Smooth muscle cell of the pulmonary artery (primary cell): ENCODE measurements at places on chromosomes 4 and X. TPM values are rescaled to one million over a fixed set of nuclear protein-coding genes. Genes with fewer than 3 reads are reported as not detected.

The F9 gene
- total RNA-seq: not detected in 2 replicates

The FAM156A gene
- 15.6 and 16.5 TPM in 2 replicates for total RNA-seq

The AREG gene
- total RNA-seq: 0.30 and 3.5 TPM in 2 replicates

The PCDH11X gene
- under 0.01 TPM in 1 of 2 replicates, not detected in the other for total RNA-seq

The MAGEB6 gene
- not detected in 2 replicates for total RNA-seq

The SULT1B1 gene
- 1.5 and 3.2 TPM in 2 replicates for total RNA-seq

The ARX gene
- not detected in 2 replicates for total RNA-seq

The SEL1L3 gene
- total RNA-seq: 116 and 206 TPM in 2 replicates

The VCX2 gene
- total RNA-seq: not detected in 2 replicates

The GPR50 gene
- not detected in 2 replicates for total RNA-seq

The CENPVL3 gene
- total RNA-seq: not detected in 2 replicates

The CFI gene
- total RNA-seq: 1.6 and 13.7 TPM in 2 replicates

The ARL9 gene
- 0.07 TPM in 2 replicates for total RNA-seq

The ZMAT1 gene
- 0.98 and 1.1 TPM in 2 replicates for total RNA-seq

The PTTG2 gene
- total RNA-seq: 0.26 TPM in 1 of 2 replicates, not detected in the other

The TREX2 gene
- total RNA-seq: 1.7 and 1.9 TPM in 2 replicates

The NEUROG2 gene
- not detected in 2 replicates for total RNA-seq

The CXCL10 gene
- total RNA-seq: not detected in 2 replicates

The IL2RG gene
- total RNA-seq: not detected in 2 replicates

The CTSO gene
- total RNA-seq: 23.3 and 25.8 TPM in 2 replicates

The SPIN2B gene
- 6.9 and 8.5 TPM in 2 replicates for total RNA-seq

The RHOXF2 gene
- not detected in 2 replicates for total RNA-seq

The PAK3 gene
- total RNA-seq: 1.4 and 4.6 TPM in 2 replicates

The FRG2 gene
- total RNA-seq: not detected in 2 replicates

The HSPA4L gene
- 11.3 and 17.0 TPM in 2 replicates for total RNA-seq

The GALNTL6 gene
- total RNA-seq: not detected in 2 replicates

The ERAS gene
- total RNA-seq: 0.13 TPM in 1 of 2 replicates, not detected in the other

The SPOCK3 gene
- total RNA-seq: 0.65 and 4.1 TPM in 2 replicates

The GRID2 gene
- total RNA-seq: 0.10 and 0.26 TPM in 2 replicates

The PPEF2 gene
- 0.03 TPM in 1 of 2 replicates, not detected in the other for total RNA-seq

The GRIA2 gene
- total RNA-seq: 0.26 TPM in 1 of 2 replicates, not detected in the other

The TMPRSS11A gene
- total RNA-seq: not detected in 2 replicates

The WDR17 gene
- 0.76 and 1.2 TPM in 2 replicates for total RNA-seq

The TEX13C gene
- total RNA-seq: not detected in 2 replicates

The REELD1 gene
- total RNA-seq: not detected in 2 replicates

The SNCA gene
- 0.85 and 33.8 TPM in 2 replicates for total RNA-seq

The GSX2 gene
- total RNA-seq: not detected in 2 replicates

The RIBC1 gene
- total RNA-seq: 0.50 and 0.78 TPM in 2 replicates

The ARMCX1 gene
- total RNA-seq: 40.6 and 51.0 TPM in 2 replicates

The GSTCD gene
- total RNA-seq: 8.3 and 9.4 TPM in 2 replicates

The SPIN4 gene
- total RNA-seq: 1.8 and 4.2 TPM in 2 replicates

The SRD5A3 gene
- 8.3 and 11.1 TPM in 2 replicates for total RNA-seq

The SERPINA7 gene
- total RNA-seq: not detected in 2 replicates

The ADH1B gene
- 22.1 and 685 TPM in 2 replicates for total RNA-seq

The ADAMTS3 gene
- 3.8 and 5.0 TPM in 2 replicates for total RNA-seq

The TIMM8A gene
- 4.0 and 4.1 TPM in 2 replicates for total RNA-seq
